ENCODE measurements at places on chromosomes 5 and 9.

GRCh38 chr9:112502175-112502946, 15.7 kb downstream of the KIAA1958 start:
- DNase-seq: no peak

DNA sequence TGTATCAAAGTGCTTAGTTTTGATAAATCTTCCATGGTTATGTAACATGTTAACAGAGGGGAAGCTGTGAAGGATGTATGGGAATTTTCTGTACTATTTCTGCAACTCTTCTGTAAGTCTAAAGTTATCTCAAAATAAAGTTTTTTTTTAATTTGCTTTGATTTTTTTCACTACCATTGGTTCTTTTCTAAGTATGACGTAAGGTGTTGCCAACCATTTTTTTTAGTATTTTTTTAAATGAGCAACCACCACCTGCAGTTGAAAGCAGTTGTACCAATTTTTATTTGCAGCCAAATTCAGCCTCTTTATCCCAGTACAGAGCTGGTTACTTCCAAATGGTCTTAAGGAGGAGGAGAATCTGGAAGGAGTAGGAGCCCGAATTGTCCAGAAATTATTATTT, 192.2 kb downstream of the CHSY3 start:
- DNase-seq: no peak

GRCh38 chr5:143742951-143743350, 69.0 kb upstream of the HMHB1 start:
- DNase-seq: no peak

DNA sequence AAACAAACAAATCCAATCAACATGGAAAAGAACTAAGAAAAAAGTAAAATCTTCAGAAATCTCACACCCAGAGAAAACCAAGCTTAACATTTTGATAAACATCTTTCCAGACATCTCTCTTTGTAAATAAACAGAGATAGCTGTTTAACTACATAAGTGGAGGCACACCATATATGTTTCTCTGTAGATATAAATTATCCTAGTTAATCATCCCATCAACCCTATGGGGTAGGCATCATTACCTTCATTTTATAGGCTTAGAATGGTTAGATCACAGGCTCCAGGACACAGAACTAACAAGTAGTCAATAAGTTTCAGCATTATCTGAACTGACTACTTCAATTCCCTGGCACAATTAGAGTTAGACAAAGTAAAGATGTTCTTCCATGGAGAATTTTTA, 22.4 kb upstream of the NDFIP1 start:
- DNase-seq: no peak

DNA sequence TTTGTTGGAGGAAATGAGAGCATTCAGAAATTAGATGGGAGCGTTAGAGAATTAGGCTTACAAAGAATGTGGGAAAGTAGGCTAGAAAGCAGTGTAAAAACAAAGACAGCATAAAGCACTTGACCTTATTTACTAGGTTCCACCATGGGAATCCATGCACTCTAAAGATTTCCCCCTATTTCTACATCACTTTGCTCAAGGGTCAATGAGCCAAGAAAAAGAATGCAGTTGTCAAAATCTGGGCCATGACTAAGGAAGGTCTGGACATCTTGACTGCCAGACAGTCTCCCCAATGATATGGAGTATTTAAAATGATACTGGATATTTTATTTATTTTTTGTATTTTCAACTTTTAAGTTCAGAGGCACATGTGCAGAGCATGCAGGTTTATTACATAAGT, 3.4 kb downstream of the TLR4 start:
- DNase-seq: peak; percentile 34

DNA sequence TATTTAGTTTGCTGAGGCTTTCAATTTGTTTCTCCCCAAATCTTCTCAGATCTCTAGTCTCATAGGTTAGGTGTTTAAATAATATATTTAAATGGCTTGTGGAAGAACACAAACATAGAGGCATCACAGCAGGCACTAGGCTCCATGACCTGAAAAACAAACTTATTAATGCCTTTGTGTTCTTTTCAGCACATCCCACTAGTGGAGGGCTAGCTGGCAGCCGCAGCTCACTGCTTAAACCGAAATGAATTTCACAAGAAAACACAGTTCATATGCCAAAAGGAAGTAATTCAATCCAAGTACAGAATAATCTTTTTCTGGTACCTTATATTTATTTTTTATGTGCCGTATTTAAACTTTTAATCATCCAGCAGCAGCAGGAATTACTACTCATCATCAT, 382.5 kb downstream of the PLK2 start:
- no peak for DNase-seq

- DNase-seq: peak; percentile 50
These were observed at the start of gene DMRT2 for GRCh38 chr9:1050125-1050895. Gene DMRT2, plus strand, starts transcription at chr9:1050357. Its CDS starts 1,257 bp downstream, at chr9:1051614.

DNA sequence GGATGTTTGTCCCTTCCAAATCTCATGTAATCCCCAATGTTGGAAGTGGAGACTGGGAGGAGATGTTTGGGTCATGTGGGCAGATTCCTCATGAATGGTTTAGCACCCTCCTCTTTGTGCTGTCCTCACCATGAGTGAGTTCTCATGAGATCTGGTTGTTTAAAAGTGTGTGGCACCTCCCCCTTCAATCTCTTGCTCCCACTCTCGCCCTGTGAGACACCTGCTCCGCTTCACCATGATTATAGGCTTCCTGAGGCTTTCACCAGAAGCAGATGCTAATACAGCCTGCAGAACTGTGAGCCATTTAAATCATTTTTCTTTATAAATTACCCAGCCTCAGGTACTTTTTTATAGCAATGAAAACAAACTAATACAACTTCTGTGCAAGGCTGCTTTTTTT, 127.3 kb upstream of the CCDC152 start:
- DNase-seq: no peak

DNA sequence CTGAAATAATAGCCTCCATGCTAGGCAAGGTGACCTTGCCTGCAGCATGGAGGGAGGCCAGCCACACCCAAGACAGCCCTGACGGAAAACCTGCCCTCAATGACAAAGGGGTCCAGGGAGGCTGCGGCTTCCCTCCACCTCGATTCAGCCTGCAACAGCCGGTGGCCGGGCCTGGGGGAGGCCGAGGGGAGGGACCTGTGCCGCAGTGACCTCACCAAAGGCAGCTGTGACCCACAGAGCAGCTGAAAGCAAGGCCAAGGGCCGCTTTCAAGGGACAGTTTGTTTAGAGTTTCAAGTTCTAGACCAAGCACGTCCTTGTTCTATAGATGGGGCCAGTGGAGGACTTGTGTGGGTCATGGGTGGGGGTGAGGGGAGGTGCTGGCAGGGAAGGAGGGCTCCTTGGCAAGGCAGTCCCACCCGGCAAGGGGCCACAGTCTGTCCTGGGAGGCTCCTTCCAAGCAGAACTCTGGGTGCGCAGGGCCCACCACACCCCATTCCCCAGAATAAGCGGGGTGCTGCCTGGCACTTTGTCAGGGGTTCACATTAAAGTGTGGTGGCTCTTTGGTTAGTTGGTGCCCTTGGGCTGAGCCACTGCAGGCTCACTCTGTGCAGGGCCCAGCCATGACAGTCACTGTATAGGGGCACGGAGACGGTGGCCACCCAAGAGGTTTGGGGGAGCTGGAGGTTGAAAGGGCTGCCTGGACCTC, 226.5 kb downstream of the FANCC start:
- DNase-seq: no peak

GRCh38 chr5:56566374-56567249, 248.7 kb upstream of the MAP3K1 start:
- DNase-seq: no peak

DNA sequence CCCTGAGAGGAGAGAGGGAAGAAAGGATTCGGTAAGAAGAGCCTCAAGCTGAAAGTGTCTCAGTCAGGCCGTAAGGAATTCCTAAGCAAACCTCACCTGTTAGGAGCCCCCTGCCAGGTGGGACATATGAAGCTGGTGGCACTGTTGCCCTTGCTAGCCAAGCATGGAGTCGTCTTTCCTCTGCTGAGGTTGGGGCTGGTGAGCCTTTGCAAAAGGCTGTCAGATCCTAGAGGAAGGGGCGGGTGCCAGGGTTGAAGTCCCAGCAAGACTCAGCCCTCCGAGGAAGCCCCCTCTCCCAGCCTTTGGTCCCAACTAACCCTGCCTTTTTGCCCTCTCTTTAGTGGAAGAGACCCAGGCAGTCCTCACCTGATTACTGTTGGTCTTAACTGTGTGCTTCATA, 5.5 kb upstream of the SMIM32 start:
- DNase-seq: no peak

DNA sequence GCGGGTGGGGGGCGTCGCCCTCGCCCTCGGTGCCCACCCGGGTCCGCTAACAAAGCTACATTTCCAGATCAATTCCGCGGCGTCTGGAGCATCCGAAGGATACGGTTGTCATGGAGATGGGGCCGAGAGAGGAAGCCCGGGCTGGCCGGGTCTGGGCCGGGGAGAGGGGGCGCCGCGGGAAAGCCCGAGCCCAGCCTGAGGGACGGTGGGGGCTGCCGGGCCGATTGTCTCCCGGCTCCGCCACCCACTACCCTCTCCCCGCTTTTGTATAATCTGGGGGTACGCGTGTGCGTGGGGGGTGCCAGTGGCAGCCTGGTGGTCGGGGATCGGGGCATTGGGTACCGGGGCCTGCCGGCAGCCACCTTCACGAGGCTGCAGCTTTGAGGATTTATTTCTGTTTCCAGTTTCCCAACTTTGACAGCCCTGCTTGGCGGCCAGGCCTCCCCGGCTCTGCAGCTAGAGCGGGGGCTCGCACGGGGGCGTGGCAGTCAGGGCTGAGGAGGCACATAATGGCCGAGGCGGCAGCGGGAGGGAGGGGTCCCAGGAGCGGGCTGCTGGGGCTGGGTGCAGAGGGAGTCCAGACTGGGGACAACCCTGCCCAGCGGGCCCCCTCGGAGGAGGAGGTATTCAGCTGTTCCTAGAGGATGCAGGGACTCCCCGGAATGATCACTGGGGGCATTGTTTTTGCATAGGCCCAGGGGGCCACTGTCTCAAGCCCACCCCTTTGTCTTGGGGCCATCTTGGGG, 626 bp downstream of the PSD2 start:
- DNase-seq: no peak

DNA sequence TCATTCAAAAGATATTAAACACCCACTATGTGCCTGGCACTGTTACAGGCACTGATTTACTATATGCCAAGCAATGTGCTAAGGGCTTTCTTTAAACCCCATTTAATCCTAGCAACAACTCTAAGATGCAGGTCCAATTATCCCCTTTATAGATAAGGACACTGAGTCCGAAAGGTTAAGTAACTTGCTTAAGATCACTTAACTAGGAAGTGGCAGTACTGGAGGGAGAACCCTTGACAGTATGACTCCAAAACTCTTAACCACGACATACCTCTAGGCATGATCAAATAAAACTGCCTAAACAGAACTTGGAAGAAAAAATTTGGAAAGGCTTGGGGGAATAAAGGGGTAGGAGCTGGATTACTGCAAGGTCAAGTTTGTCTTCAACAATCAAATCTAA, 1.7 kb downstream of the RAB14 start:
- peak; percentile 30 for DNase-seq

- DNase-seq: peak; percentile 27
These were observed 244.3 kb upstream of the WWC1 start for GRCh38 chr5:168047043-168047668.

- no peak for DNase-seq
These were observed 53.7 kb downstream of the TARS1 start for GRCh38 chr5:33494466-33494865.
